ENCODE measurements at places on chromosomes 4 and X. TPM values are rescaled to one million over a fixed set of nuclear protein-coding genes. Genes with fewer than 3 reads are reported as not detected.
A peak's percentile ranks its signal among the peaks of the same experiment; 100 is the strongest.

DNA sequence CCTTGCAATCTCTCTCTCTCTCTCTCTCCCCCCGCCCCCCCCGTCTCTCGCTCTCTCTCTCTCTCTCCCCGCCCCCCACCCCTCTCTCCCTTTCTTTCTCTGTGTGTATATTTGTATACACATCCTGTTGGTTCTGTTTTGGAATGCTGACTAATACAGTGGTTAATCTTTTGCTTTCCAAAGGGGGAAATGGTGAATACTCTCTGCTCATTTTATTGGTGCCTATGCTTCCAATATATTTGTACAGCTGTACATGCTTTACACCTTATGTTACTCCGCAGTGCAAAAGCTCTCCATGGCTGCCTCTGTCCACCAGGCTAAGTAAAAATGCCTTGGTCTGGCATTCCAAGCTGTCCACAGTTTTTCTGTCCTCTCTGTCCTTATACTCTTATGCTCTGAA is 158.8 kb downstream of the RBMX2 start:
- no peak overlapping the region for H3K4me3 ChIP-seq
- H3K4me1 ChIP-seq: no peaks in the 10 kb centered on the region
- H3K27me3 ChIP-seq: no peaks in the 10 kb centered on the region
- no peaks in the 10 kb centered on the region for H3K36me3 ChIP-seq
- no peak overlapping the region for H3K27ac ChIP-seq

- DNase-seq: no peak
- no peaks in the 10 kb centered on the region for H3K4me1 ChIP-seq
- H3K27me3 ChIP-seq: no peaks in the 10 kb centered on the region
- H3K4me3 ChIP-seq: no peak overlapping the region
- H3K36me3 ChIP-seq: no peaks in the 10 kb centered on the region
- H3K27ac ChIP-seq: no peak overlapping the region
Measured at GRCh38 chrX:7582191-7582590, 260.8 kb upstream of the VCX start.

DNA sequence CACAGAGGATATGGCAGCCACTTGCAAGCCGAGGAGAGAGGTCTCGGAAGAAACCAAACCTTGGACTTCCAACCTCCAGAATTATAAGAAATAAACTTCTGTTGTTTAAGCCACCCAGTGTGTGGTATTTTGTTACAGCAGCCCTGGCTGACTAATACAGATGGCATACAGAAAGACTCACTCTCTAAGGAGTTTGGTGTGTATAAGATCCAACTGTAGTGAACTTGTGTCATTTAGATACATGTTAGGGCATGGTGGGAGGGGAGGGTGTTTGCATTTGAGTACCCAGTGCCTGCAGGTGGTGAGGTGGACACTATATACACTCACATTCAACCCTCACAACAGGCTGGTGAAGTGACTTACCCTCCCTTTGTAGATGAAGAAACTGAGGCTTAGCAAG is 233.2 kb upstream of the KLF3 start:
- H3K27me3 ChIP-seq: no peaks in the 10 kb centered on the region
- no peaks in the 10 kb centered on the region for H3K36me3 ChIP-seq
- H3K4me1 ChIP-seq: no peaks in the 10 kb centered on the region
- DNase-seq: no peak
- H3K4me3 ChIP-seq: no peak overlapping the region
- no peak overlapping the region for H3K27ac ChIP-seq

DNA sequence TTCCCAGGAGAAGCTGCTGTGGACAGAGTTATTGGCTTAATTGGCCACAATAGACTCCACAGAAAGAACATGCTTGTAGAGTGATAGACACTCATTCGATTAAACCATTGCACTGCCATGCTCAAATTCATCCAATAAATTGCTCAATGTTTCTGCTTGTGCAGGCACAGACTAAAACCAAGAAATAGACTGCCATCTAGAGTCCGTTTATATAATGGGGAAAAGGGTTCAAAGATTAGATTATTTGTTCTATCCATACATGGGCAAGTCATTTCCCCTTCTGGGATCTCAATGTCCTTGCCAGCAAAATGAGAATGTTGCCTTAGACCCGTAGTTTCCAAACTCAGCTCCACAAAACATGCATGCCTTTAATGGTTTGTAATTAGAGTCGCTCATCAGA is 8.7 kb downstream of the SMIM10 start:
- DNase-seq: no peak
- peaks cover 4% of the 10 kb centered on the region for H3K4me1 ChIP-seq
- H3K4me3 ChIP-seq: no peak overlapping the region
- H3K27me3 ChIP-seq: no peaks in the 10 kb centered on the region
- H3K27ac ChIP-seq: peak overlapping the region; percentile 67

DNA sequence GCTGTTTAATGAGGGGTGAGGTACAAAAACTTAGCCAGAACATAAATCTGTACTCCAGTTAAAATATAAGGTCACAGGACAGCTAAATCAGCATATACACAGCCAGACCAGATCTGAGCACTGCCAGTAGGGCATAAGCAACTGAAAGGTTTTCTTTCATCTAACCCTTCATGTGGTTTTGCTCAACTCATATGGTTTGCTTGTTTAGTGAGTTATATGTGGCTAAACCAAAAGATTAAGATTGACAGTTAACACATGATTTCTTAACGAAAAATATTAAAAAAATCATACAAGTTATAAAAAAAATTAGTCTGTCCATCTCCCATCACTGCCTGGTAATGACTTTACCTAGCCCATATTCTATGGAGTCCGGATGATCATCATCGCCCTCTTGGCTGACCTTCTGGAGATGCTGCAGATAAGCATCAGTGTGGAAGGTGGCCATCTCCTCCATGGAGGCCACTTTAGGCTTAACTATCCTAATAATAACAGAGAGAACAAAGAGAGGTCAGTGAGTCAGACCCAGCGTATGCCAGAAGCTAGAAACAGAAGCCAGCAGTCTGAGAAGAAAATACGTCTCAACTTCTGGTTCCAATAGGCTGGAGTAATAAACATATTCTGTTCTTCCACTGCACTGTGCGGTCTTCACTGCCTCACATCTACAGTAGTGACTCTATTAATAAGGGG is 4.1 kb downstream of the HDAC8 start:
- H3K27ac ChIP-seq: no peak overlapping the region
- no peaks in the 10 kb centered on the region for H3K27me3 ChIP-seq
- no peak overlapping the region for H3K4me3 ChIP-seq

Gene EDA2R
- 1.3 TPM for total RNA-seq

Gene HSFX4
- total RNA-seq: not detected

Gene SHOX
- not detected for total RNA-seq

Gene UGT2A1
- total RNA-seq: not detected

Measured in right atrium auricular region (tissue), 2 donors.